Activated gamma-delta T cell treated with Interleukin-2 at 50 U/mL for 16 hours (primary cell): ENCODE measurements at places on chromosomes 4 and X.

DNA sequence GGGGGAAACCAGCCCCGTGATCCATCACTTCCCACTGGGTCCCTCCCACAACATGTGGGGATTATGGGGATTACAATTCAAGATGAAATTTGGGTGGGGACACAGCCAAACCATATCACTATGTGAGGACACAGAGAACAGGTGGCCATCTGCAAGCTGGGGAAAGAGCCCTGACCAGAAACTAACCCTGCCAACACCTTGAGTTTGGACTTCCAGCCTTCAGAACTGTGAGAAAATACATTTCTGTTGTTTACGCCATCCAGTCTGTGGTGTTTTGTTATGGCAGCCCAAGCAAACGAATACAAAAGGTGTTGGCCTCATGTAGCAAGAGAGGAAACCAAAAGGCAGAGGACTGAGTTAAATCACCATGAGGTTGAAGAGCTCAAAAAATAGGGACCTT lies 169.9 kb upstream of the TENM3 start:
- no peak for DNase-seq

DNA sequence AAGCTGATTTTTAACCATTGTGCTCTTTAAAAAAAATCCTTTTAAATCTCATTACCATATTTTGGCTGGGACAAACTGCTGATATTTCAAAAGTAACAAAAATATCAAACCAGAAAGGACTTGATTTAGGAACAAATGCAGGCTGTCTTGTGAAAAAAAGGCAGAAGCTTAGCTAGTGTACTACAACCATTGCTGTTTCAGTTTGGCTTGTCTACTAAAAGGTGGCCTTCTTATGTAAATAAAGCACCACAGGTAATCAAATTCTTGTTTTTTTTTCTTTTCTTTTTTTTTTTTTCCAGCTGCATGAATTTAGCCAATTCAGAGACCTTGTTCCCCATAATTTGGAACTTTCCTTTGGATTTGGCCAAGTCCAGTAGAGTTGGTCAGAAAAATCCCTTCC lies 43.8 kb upstream of the MAGEA8 start:
- DNase-seq = no peak

DNA sequence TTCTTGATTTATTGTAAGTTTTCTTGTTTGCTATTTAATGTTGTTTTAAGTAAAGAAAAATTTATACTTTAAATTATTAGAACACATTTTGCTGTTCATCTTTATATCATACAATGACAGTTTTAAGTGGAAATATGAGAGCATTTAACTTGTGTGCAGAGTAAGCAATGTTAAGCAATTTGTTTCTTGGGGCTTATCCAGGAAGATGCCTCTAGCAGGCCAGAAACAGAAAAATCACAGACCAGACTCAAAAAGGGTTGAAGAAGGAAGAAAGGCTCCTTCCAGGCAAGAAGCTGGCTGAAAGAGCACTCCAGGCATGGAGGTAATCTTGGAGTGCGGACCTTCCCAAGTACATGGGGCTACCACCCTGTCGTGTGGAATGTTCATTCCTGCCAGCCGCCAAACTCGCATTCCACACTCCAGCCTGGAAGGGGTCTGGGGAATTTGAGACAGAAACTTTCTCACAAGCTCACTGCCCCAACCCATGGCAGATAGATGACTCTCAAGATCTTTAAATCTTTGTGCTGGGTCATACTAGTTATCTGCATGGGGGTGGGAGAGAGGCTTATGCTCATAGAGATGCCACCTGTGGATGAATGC lies 1521.3 kb upstream of the AGA start:
- DNase-seq = no peak

DNA sequence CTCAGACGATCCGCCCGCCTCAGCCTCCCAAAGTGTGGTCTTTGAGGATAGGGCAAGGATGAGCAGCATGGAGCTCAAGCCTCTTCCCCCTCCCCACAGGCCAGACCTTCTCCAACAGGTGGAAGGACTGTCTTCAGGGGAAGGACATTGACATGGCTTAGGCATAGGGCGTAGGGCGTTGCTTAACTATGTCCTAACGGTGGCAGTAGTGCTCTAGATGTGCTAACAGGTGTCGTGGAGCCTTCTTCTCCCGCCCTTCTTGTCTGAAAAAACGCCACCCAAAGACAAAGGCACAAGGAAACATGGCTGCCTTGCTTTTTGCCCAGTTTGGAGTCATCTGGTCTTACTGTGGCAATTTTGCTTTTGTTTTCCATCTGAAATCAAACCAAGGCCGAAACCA lies 219.8 kb downstream of the OR13H1 start:
- peak; percentile 77 for DNase-seq

DNA sequence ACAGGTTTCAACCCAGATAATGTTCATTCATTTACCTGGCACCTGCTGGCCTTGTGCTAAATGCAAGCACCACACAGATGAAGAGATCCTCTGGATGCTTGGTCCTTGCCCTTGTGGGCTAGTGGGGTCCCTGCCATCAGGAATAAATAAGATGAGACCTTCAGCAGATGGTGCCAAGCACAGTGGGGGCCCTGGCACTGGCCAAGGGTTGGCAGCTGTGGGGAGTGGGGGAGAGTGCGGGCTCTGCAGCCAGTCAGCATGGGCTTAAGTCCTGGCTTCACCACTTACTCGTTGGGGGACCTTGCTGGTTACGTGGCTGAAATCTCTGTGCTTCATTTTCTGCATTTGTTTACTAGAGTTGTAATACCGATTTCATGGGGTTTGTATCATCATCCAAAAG lies 6.9 kb downstream of the LAP3 start:
- no peak for DNase-seq

DNA sequence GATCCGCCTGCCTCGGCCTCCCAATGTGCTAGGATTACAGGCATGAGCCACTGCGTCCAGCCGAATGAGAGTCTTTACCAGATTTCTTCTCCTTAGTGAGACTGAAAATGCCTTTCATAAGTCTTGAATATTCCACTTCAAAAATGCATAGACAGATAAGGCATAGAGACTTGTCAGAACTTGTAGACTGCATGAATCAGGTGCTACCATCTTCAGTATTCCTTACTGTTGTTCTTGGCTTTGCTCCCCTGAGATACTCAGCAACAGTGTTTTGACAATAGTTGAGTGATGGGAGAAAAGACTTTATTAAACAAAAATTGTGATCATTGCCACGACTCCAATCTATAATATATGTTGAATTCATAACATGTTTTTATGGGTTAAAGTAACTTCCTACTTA lies 11.0 kb downstream of the TKTL2 start:
- DNase-seq = no peak
